ENCODE measurements at places on chromosomes 12 and 14.

DNA sequence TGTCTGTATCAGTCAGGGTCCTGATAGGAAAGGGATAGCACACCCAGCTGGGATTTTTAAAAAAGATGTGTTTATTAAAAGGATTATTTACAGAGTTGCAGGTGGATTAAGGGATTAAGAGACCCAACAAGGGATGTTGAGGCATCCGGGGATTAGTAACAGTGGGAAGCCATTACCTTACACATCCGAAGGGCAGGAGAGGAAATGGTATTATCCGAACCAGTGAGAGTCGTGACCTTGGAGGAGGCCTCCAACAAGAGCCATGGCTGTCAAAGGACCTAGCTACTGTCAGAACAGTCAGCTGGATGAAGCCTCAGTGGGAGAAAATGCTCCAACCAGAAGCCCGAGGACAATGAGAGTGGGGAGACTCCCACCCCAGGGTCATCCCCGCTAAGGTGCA lies 146.3 kb upstream of the KRAS start:
- DNase-seq, result no peak

GRCh38 chr12:7907009-7907408 lies 29.0 kb downstream of the SLC2A3 start:
- no peak for DNase-seq

DNA sequence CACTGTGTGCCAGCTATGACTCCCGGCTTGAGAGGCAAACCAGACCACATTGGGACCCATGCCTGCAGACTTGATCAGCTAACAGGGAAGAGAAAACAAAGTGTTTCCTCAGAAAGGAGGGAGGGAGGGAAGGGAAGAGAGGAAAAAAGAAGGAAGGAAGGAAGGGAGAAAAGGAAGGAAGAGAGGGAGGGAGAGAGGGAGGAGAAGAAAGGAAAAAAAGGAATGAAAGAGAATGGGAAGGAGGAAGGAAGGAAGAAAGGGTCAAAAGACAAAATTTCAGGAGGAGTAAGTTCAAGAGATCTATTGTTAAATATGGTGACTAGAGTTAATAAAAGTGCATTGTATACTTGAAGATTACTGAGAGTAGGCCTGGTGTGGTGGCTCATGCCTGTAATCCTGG lies 18.9 kb downstream of the FIGNL2 start:
- DNase-seq, result no peak

DNA sequence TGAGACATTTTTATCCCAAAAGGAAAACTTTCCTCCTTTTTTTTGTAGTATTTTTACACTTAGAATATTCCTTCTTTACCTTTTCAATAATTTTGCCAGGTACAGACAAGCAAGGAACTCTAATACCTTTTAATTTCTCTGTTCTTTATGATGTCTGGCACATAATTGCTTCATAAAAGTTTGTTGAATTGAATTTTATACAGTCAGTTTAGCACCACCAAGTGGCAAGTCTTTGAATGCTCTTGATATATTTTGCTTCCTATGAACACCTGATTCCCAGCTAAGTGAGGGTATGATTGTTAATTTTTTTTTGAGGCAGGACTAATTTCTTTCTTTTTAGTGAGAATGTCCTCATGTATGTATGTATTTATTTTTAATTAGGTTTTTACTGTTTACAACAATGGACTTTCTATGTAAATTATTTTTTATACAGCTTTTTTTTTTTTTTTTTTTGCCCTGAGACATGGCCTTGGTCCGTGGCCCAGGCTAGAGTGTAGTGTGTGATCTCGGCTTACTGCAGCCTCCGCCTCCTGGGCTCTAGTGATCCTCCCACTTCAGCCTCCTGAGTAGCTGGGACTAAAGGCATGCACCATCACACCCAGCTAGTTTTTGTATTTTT lies 6.9 kb downstream of the TBC1D15 start:
- no peak for DNase-seq

DNA sequence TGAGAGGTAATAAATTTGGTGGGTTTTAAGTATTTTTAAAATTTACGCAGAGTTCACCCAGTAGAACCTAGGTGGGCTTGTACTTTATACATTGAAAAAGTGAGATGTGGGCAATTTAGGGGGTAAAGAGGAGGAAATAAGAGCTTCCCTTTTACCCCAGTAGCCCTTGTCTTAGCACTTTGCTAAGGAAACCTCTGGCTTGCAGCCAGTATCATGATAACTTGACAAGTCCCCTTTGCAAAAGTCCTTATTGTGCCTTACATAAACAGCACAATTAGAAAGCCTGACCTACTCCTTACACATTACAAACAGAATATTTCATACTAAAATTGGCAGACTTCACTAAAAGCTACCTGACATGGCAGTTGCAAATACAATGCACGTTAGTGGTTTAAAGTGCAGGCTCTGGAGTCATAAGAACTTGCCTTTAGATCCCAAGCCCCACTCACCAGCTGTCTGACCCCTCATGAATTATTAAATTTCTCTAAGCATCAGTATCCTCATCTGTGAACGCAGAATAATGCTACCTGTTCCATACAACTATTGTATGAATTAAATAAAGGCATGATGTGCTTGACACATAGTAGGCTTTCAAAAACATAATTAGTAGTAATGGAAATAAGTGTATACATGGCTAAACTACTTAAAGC lies 53.2 kb upstream of the NELL2 start:
- no peak for DNase-seq

- DNase-seq, result no peak
Observed at GRCh38 chr14:25007832-25008231, 42.1 kb downstream of the STXBP6 start.

DNA sequence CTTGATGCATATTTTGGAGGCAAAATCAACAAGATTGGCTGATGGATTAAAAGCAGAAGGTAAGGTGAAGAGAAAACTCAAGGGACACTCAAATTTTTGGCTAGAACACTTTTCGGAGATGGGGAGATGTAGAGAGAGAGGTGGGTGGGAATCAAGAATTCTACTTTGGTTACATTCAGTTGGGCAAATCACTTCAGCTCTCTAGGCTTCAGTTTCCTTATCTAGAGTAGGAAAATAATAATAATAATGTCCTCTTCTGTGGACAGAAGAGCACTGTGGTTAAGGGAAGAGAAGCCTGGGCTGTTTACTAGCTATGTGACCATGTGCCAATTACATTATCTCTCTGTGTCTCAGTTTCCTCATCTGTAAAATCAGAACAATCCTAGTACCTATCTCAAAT lies 23.4 kb upstream of the DHRS2 start:
- no peak for DNase-seq

DNA sequence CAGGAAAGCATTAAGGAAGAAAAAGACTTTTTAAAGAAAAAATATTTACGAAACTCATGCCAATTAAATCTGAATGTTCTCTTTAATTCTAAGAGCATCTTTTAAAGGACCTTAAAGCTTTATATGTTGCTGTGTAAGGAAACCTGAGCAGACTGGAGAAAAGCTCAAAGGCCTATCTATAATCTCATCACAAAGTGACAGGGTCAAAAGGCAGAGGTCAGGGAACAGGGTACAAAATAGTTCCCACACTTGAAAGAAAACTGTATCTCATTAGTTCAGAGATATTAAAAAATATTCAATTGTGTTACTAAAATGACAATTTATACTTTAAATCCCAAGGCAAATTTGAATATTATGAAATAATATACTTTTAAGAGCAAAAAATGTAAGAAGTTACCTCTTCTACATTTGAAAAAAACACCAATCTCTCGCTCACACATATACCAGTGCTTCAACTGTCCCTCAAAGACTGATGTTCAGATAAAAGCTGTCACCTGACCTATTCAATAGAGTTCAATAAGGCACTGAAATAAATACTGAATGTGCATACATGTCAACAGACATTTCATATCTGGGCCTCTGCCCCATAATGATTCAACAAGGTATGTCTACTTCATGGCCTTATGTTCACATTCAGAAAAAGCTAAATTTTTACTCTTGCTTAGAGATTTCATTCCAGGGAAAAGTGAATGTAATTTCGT lies 17.9 kb downstream of the DENND5B start:
- no peak for DNase-seq

- no peak for DNase-seq
Observed at GRCh38 chr12:12091071-12091470, 20.3 kb downstream of the BCL2L14 start.

- DNase-seq, result no peak
Observed at GRCh38 chr14:75806352-75806832, 145.3 kb downstream of the TTLL5 start.

DNA sequence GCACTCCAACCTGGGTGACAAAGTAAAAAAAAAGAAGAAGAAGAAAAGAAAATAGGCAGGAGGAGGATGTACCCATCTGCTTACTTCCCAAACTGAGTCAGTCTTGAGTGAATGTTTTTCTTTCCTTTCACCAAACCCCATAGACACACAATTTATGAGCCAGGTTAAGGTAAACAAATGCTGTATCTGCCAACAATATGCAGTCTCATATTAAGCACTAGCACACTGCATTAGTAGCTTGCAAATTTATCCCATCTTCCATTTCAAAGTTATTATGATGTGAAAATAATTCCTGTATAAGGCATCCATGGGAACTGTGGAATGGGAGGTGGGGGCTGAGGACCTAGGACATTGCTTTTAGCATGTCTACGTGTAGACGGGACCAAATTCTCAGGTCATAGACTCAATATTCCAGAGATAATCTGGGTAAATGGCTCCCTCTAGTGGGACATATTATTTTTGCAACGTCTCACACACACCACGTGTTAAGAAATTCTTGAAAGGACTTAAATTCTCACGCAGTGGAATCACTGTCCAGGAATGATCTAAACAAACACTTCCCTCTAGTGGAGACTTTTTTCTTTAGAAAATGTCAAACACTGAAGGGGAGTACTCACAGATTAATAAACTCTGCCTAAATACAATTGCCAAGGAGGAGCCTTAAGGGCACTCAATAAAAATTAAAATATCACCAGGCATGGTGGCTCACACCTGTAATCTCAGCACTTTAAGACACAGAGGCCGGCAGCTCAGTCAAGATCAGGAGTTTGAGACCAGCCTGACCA lies 17.1 kb upstream of the OR10P1 start:
- peak; percentile 6 for DNase-seq

- peak; percentile 84 for DNase-seq
Observed at GRCh38 chr14:24299255-24300191, at the start of the genes DHRS1 and NOP9. Gene DHRS1 (minus strand): TSS chr14:24299780. CDS start chr14:24299106, 674 bp downstream. Gene NOP9 (plus strand): TSS chr14:24299850. CDS start chr14:24299955, 105 bp downstream.

GRCh38 chr14:53532853-53533252 lies 379.7 kb upstream of the DDHD1 start:
- DNase-seq, result no peak

- DNase-seq, result no peak
Observed at GRCh38 chr12:64631197-64631596, 20.9 kb downstream of the RASSF3 start.

GRCh38 chr14:77031759-77032490 lies 3.4 kb upstream of the IRF2BPL start:
- DNase-seq, result no peak

- no peak for DNase-seq
Observed at GRCh38 chr14:105147671-105148603, 20.6 kb downstream of the JAG2 start.

DNA sequence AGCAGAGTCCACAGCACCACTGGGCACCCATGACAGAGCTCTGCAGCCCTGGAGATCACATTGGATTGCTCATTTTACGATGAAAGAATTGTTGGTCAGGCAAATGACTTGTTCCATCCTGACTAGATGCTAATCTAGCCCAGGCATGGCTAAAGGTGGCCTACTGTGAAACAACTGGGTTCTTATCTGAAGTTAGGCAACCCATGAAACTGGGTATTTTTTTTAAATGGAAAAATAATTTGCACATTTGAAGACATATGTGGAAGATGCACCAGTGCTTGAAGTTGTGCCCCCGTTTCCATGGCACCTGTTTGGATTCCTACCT lies 8.3 kb downstream of the PYGL start:
- DNase-seq, result no peak

- DNase-seq, result no peak
Observed at GRCh38 chr14:91281346-91281745, 36.8 kb upstream of the GPR68 start.

- DNase-seq, result no peak
Observed at GRCh38 chr14:36659822-36660735, 1.6 kb upstream of the PAX9 start.

- DNase-seq, result no peak
Observed at GRCh38 chr12:48015954-48016353, 11.7 kb upstream of the COL2A1 start.

- DNase-seq, result no peak
Observed at GRCh38 chr12:109670731-109671130, 42.9 kb upstream of the FAM222A start.

GRCh38 chr14:98803196-98803595 lies 468.8 kb downstream of the BCL11B start:
- DNase-seq, result no peak

DNA sequence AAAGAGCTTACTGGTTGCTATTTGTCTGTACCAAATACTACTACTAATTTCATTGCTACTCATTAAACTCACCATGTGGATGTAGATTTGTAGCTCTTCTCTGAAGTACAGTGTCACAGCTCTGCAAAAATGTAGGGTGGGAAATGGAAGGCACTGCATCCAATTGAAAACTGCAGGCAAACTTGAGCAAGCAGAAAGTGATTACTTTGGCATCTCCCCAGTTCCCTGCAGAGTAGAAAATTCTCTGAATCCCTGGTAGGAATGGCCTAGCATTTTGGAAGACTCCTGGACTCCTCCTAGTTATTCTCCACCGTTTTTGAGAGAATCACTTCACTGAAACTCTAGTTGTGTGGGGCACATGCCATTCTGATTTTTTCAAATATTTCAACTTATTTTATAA lies 239.1 kb downstream of the DIO2 start:
- DNase-seq, result no peak

DNA sequence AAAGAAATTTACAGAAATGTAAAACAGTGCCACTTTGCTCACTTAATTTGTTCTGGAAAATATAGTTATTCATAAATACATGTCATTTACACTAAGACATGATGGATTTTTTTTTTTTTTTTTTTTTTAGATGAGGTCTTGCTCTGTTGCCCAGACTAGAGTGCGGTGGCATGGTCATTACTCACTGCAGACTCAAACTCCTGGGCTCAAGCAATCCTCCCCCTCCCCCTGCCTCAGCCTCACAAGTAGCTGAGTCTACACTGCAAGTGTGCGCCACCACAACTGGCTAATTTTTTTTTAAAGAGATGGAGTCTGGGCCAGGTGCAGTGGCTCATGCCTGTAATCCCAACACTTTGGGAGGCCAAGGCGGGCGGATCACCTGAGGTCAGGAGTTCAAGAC lies 101.2 kb downstream of the PPP2R5C start:
- no peak for DNase-seq

- DNase-seq, result no peak
Observed at GRCh38 chr12:107344035-107344808, 250.9 kb upstream of the CRY1 start.

- DNase-seq, result no peak
Observed at GRCh38 chr14:76373456-76373855, 2.5 kb upstream of the ESRRB start.

- no peak for DNase-seq
Observed at GRCh38 chr14:61372379-61372778, 51.0 kb downstream of the PRKCH start.

DNA sequence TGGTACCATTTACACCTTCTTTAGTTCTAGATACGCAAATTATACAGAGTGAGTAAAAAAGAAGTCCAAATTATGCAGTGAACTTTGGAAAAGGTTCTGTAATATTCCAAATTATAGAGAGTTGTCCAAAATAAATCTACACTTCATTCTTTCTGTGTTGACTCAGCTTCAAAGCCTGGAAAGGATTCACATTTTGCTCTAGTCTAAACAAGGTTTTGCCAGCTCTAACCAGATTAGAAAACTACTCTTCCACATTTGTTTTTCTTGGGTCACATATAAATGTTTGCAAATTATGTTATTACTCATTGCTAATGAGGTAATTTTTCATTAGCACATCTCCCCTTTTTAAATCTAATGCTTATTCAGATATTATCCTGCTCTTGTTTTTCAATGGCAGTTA lies 1562.4 kb upstream of the SEL1L start:
- no peak for DNase-seq

All from activated CD8-positive, alpha-beta memory T cell treated with anti-CD3 and anti-CD28 coated beads for 1 hour (primary cell).